ENCODE measurements at places on chromosomes 12 and 14. TPM values are rescaled to one million over a fixed set of nuclear protein-coding genes. Genes with fewer than 3 reads are reported as not detected.

IPO8 gene
- polyA plus RNA-seq, result 9.0 TPM

SYCP3 gene
- 6.0 TPM for polyA plus RNA-seq

TMEM121 gene
- 0.27 TPM for polyA plus RNA-seq

ACTR10 gene
- 491 TPM for polyA plus RNA-seq

ASIC1 gene
- 20.6 TPM for polyA plus RNA-seq

COX8C gene
- polyA plus RNA-seq, result not detected

CCDC197 gene
- polyA plus RNA-seq, result not detected

ATP6V1D gene
- polyA plus RNA-seq, result 475 TPM

SERPINA5 gene
- polyA plus RNA-seq, result not detected

PIP4K2C gene
- 81.0 TPM for polyA plus RNA-seq

SLC5A8 gene
- not detected for polyA plus RNA-seq

EPYC gene
- polyA plus RNA-seq, result not detected
